ENCODE measurements at places on chromosomes 4 and X.

- no peak for DNase-seq
These were observed 841.9 kb upstream of the HS3ST1 start for GRCh38 chr4:12270546-12270945.

DNA sequence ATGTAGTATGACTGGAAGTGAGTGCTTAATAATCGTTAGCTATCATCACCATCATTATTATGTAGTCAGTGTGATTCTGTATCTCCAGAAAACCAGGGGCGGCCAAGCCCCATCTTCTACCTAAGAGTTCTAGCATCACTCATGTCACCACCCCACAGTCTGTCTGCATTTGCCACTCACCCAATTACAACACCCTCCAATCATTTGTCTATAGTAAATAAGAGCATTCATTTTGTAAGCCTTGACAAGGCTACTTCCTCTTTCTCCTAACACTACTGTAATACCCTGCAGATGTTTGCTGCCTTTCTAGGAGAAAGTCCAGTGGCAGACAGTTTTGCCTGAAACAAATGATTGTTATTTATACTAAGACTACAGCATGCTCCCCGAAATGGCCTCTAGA, 15.8 kb upstream of the IL21 start:
- no peak for DNase-seq

GRCh38 chr4:129561886-129562671, 466.1 kb downstream of the C4orf33 start:
- DNase-seq = no peak

DNA sequence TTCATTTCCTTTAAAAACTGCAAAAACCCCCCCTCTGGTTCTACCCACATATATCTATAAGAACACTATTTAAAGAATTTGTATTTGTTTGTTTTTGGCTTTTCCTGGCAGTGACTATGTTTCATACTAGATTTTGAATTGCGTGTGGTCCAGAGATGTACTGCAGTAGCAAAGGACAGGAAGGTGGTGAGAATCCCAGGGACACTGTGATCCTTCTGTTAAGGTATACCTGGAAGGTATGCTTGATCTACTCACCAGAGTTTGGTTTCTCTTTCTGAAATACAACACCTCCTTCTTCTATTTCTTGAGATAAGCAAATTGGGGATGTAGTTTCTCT, 129.6 kb upstream of the RASGEF1B start:
- DNase-seq = no peak

- DNase-seq = no peak
These were observed 274.1 kb downstream of the ARHGAP10 start for GRCh38 chr4:148006001-148006400.

DNA sequence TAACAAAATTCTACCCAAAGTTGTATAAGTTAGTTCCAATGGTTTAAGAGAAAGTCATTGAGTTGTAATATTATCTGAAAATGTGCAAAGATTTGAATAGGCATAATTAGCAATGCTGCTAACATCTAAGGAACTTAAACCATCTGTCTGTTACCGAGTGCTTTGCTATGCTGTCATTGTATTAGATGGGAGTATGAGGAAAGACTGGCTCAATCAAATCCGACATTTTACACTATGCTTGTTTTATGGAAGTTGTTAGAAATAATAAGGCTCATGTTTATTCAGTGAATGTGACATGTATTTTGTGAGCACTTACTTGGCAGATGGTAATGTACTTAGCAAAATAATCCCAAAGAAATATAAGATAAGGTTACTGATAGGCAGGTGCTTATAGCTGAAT, 1715.1 kb downstream of the PCDH7 start:
- no peak for DNase-seq

DNA sequence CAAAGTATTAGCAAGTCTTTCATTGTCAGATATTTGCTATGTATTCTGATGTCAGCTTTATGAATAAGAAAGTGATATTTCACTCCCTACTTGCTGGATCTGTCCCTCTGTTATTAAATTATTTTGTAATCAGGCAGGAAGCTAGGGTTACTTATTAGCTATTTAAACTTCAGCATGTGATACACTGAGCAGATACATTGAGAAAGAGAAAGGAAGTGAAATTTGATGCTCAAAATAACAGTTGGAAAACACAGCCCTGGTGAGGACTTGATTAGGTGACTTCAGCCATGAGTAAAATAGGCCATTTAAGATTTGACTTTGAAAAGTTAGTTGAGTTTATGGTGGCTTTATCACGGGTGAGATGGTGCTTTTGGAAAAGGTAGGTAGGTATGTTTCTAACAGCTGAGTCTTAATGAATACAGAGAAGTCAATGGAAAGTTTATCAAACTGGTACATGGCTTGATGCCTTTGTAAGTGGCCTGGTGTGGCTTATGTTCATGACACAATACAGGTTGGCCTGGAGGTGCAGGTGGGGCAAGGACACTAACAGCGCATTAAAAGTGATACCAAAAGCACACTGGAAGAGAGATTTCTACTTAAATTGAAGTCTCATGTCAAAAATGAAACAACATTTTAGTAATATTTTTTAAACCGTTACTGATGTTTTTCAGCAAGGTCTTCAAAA, 321.2 kb upstream of the SPOCK3 start:
- DNase-seq = no peak

GRCh38 chrX:65841263-65841662, 173.8 kb downstream of the MSN start:
- DNase-seq = no peak

- DNase-seq = no peak
These were observed 5.4 kb upstream of the ACE2 start for GRCh38 chrX:15606136-15606535.

GRCh38 chr4:76523593-76523992, 88.6 kb downstream of the SHROOM3 start:
- DNase-seq = no peak

GRCh38 chr4:95505151-95505550, 43.6 kb downstream of the UNC5C start:
- DNase-seq = no peak

- DNase-seq = no peak
These were observed 435.6 kb downstream of the TMA16 start for GRCh38 chr4:163930086-163930485.
